ENCODE measurements at places on chromosomes 6 and 20.

GRCh38 chr6:104884867-104885517 is 25.3 kb upstream of the HACE1 start:
- DNase-seq: no peak

DNA sequence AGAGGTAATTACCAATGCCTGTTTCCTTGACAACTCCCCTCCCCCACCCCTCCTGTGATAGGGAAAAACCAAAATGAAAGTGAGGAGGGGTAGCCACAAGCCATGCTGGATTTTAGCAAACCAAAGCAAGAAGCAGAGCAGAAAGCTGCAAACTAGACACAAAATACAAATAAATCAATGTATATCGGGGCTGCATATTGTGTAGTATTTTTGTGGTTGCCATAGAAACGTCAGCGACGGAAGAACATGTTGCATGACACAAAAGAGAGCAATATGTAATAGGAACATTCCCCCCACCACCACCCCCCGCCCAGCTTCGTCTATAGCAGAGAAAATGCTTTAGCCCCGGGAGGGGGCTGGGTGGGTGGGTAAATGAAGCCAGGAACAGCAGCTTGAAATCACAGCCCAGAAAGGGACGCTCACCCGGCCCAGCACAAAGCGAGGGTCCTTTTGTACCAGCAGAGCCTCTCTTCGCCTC is 548 bp downstream of the AGPAT4 start:
- peak; percentile 71 for DNase-seq

DNA sequence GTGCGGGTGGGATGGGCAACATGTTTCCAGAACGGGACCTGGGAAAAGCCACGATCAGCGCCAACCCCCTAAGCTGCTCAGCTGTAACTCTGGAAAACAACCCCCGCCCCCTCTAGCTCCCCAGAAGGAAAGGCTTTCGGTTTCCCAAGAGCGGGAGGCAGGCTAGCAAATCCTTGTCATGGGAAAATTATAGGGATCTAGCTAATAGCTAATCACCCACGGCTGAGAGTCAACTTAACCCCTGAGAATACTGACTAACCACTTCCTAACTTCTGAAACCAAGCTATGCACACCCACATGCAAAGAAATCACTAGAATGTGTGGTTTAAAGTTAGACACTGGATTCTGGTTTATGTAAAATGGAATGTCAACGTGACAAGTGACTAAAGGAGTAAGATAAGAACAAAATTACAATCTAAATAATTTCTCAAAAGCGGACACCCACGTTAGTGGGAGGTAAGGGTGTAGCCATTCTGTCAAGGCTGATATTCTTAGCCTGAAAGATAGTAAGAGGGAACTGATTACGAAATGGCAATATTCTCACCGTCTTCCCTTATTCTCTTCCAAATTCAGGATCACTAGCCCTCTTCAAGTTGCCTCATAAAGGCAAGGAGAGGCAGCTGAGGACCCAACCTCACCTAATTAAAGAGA is 20.1 kb downstream of the JAG1 start:
- no peak for DNase-seq

DNA sequence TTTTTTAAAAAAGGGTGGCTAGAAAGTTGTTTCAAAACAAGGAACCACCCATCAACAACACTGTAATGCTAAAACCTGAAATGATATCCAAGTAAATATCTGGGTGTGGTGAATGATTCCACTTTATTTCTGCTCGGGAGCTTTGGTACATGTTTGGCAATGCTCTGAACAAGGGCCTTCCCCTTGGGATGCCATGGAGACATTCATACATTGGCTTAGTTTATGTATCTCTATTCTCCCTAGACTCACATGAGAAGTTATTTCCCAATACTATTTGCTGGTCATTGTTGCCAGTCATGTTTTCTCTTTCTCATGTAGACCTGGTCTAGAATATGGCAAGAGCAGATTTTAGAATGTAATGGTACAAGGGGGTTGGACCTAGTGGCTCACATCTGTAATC is 22.9 kb downstream of the ADTRP start:
- no peak for DNase-seq

DNA sequence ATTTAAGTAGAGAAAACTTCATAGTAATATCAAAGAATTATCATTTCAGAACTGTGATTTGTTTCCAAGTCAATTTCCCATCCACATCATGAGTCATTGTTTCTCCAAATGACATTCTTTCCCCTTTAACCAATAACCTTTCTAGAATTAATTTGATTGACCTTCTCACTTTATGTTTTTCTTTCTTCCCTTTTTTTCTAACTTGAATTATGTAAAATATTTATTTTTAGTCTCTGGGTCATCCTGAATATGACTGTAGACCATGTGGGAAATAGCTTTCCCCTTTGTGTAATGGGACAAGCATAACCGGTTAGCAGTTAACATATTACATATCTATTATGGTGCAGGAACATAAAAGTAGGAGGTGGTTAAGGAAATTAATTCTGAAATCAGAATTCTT is 291.1 kb downstream of the GJA1 start:
- no peak for DNase-seq

- DNase-seq: no peak
These were observed 137.1 kb downstream of the SMOC2 start for GRCh38 chr6:168578036-168578435.

- no peak for DNase-seq
These were observed 115.7 kb downstream of the PHACTR1 start for GRCh38 chr6:12832226-12832735.

- no peak for DNase-seq
These were observed 24.6 kb upstream of the CEP162 start for GRCh38 chr6:84251891-84252539.
